Suprapubic skin (tissue), 4 donors: ENCODE measurements at places on chromosomes 7 and 10. TPM values are rescaled to one million over a fixed set of nuclear protein-coding genes. Genes with fewer than 3 reads are reported as not detected.

GRCh38 chr7:65216469-65216868, 157.2 kb upstream of the ZNF92 start:
- DNase-seq: no peak

The FKBP9 gene
- total RNA-seq: 99.2 TPM

The XRCC2 gene
- total RNA-seq: 2.6 TPM

GRCh38 chr10:69101451-69102095, 13.7 kb downstream of the SRGN start:
- peak; percentile 24 for DNase-seq

DNA sequence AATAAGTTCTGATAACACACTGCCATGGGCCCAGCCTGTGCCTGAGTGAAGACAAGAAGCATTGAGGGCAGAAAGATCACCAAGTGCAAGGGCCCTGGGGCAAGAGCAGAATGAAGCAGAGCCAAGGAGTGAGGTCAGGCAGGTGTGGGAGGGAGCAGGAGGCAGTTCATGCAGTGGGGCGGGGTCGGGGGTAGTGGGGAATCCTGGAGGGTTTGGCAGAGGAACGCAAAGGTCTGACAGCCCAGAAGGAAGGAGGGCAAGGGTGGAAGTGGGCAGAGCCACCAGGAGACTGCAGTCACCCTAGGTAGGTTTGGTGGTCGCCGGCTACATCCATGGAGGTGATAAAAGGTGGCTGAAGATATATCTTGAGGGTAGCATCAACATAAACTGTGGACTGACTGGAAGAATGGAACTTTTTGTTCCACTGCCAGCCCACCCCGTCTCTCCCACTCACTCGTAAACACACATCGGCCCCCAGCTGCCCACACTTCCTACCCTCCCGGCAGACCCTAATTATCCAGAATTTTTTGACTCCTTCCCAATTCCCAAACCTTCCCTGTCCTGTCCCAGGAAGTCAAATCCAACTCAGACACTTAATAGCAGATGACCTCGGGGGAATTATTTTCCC, 172.4 kb downstream of the ARHGAP12 start:
- DNase-seq: no peak

GRCh38 chr7:154584352-154585252, 418.3 kb downstream of the PAXIP1 start:
- DNase-seq: no peak

- DNase-seq: no peak
These were observed 52.6 kb downstream of the PFKP start for GRCh38 chr10:3119796-3120459.

DNA sequence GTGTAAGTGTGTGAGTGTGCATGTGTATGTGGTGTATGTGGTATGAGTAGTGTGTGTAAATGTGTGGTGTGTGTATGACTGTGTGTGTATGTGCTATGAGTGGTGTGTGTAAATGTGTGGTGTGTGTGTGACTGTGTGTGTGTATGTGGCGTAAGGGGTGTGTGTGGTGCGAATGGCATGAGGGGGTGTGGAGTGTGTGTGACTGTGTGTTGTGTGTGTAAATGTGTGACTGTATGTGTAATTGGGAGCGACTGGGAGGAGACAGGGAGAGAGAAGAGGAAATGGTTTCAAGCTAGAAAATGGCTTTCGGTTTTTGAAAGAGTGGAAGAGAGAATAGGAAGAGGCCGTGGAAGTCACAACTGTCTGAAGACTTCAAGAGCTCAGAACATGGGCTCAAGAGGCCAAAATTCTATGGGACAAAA, 23.6 kb upstream of the GATAD1 start:
- DNase-seq: no peak

- no peak for DNase-seq
These were observed 41.4 kb upstream of the PNLIPRP3 start for GRCh38 chr10:116385994-116386809.

The SPDYE16 gene
- not detected for total RNA-seq

The IDI2 gene
- total RNA-seq: not detected

The NPSR1 gene
- not detected for total RNA-seq

DNA sequence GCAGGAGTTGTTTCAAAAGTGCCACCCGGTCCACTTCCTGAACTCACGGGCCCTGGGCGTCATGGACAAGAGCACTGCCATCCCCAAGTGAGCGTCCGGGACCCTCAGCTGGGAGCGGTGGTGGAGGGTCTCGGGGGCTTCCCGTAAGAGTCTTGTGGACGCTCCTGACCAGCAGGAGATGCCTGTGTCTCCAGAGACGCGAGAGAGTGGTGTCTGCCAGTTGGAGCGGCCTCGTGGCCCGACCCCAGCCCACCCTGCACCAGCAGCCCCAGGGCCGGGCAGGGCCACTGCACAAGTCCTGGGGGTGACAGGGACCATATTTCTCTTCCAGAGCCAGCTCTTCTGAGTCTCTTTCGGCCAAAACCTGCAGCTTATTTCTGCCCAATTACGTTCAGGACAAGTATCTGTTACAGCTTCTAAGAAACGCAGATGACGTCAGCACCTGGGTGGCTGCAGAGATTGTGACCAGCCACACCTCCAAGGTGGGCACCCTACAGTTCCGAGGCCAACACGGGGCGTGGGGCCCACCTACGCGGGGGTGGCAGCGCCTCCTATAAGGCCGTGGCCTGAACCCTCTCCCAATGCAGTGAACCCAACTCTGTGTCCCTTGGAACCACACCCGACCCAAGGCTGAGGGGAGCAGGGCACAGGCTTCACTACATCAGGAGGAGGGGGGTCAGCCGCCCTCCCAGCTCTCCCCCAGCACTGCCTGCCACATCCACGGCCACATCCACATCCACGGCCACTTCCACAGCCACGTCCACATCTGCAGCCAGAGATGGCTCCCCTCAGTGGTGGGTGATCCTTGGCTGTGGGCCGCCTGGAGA, 16.2 kb upstream of the UTF1 start:
- no peak for DNase-seq

DNA sequence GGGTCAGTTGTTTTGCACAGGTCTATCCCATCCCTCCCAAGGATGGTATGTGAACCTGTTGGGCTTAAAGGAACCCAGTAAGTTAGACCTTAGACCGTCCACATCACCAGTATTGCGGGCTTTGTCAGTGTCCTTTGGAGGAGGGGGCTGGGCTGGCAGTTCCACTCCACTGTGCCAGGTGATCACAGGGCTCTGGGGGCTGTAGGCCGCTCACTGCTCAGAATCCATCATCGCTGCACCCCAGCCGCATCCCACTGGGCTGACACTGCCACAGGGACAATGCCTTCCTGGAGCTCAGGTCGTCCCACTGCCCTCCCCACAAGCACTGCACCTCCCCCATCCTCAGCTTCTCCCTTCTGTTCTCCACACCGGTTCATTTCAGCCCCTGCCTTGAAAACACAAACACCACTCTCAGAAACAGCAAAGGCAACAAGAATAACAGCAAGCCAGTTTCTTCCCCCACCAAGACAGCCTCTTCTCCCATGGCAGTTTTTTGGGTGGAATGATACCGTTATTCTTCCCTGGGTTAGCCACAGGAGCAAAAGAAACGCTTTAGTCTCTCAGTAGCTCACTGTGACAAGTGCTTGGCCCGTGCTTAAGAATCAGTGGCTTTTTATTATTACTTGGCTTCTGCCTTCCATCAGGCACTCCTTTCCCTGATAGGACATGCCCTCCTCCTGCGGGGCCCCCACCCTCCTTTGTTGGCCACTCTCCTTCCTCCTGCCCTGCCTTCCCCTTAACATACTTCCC, 111.2 kb downstream of the GRK5 start:
- DNase-seq: no peak

DNA sequence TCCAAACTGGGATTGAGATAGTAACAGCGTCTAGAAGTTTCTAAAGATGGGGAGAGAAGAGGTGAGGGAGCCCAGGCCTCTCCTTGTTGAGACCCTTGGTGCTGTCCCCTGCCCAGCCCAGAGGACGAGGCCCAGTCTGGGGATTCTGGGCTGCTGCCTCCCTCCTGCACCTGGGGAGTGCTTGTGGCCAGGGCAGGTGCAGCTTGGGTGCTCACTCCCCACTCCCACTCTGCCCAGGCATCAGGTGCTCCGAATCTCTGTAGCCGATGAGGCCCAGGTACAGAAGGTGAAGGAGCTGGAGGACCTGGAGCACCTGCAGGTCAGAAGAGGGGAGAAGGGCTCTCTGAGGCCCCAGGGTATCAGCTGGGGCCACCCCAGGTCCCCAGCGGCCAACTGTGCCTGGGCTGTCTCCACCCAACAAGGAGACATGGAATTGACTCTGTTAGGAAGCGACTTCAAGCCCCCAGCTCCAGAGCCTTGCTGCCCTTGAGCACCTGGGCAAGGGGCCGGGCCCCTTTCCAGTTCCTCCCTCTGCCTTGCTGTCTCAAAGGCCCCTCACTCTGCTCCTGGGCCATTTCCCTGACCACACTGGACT, 664 bp downstream of the CPA1 start:
- no peak for DNase-seq

The ADAP1 gene
- 5.2 TPM for total RNA-seq

GRCh38 chr7:132537456-132538145, 38.7 kb downstream of the PLXNA4 start:
- DNase-seq: no peak

DNA sequence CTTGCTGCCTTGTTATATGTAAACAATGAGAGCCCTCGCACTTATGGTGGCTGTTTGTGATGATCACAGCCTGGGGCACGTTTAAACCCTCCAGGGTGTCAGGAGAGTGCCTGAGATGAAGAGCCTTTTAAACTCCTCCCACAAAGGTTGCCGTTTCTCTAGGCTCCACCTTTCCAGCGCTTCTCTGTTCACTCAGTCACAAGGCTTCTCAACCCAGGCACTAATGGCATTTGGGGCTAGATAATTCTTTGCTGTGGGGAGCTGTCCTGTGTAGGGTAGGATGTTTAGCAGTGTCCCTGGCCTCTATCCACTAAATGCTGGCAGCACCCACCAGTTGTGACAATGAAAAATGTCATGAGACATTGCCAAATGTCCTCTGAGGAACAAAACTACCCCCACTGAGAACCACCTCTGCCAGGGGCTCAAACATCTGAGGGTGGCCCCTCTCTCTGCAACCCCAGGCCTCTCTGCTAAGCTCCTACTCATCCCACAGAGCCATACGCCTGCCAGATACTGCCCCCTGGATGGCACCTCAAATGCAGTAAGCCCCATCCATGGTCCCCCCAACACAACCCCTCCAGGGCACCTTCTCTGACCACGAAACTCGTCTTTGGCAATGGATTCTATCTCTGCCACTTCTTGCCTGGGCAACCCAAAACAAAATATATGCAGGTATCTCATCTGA, 144.3 kb upstream of the ZMIZ1 start:
- DNase-seq: no peak

- no peak for DNase-seq
These were observed 136.8 kb upstream of the PDE1C start for GRCh38 chr7:32206987-32207386.

DNA sequence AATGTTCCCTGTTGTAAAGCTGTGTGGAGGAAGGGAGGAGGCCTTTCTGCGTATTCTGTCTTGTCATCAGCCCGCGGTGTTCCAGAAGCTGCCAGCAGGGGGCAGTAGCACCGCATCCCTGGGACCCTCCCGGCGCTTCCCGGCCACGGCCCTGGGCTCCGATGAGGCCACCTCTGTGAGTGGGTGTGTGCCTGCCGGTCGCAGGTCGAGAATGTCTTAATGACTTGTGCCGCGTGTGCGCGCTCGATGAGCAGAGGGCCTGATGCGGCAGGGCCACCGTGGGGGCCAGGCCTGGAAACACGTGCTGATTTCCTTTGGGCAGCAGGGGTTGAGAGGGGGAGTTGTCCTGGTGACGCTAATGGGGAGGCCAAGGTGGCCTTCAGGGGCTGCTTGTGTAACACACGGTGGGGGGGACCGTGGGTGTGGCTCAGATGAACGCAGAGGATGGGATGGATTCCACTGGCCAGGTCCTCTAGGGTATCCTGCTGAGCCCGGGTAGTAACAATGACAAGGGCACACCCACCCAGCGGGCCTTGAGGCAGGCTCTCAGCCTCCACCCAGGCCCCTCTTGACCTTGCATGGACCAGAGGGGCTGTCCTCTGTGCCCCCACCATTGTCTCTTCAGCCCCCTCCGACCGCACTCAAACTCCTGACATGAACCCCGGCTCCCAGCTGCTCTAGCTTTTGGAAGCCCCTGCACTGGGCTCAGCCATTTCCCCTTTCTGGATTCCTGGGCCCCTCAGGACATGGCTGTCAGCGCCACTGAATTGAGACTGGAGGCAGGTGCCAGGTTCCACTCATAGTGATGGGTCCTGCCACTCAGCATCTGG, 135.9 kb upstream of the PODXL start:
- DNase-seq: no peak

DNA sequence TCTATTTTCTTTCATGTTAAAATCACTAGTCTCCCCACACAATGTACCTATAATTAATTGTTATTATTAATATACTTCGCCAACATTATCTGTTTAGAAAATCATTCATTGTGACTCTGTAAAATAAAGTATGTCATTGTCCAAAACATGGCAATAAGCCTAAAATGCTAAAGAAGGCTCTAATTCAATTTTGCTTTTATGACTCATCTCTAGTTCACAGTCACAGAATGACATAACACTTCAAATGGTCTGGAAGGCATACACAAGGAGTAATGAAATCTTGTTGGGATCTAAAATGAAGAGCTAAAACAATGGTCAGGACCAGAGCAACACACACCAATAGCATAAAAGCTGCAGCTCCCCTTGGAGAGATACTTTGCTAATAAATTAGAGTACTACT, 505.8 kb downstream of the GPAM start:
- no peak for DNase-seq

DNA sequence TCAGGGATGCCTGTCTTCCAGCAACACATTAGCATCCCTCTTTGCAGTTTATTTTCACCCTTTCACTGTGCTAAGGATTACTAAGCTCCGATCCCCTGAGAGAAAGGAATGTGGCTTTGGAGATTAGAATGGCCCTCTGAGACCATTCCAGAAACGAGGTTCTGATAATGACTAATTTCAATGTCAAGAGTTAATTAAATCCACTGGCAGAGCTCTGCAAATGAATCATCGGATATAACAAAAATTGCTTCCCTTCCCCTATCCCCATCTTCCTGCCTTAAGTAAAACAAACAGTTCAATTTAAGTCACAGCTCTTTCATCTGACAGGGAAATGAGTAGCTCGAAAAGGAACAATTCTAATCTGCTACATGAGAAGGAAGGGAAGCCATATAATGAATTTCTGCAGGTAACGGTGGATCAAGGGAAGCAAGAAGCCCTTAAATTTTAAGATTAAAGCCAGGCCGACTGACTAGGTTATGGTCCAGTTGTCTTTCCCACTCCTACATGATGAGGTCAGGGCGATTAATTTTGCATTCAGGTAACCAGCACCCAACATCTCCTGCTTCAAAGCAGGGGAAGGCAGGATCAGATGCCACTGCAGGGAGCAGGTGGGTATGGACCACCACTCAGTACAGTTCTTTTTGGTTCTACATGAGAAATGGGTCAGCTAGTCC, 50.5 kb downstream of the MALSU1 start:
- no peak for DNase-seq
